Tibial artery (tissue), 4 donors: ENCODE measurements at places on chromosomes 2 and 18.

DNA sequence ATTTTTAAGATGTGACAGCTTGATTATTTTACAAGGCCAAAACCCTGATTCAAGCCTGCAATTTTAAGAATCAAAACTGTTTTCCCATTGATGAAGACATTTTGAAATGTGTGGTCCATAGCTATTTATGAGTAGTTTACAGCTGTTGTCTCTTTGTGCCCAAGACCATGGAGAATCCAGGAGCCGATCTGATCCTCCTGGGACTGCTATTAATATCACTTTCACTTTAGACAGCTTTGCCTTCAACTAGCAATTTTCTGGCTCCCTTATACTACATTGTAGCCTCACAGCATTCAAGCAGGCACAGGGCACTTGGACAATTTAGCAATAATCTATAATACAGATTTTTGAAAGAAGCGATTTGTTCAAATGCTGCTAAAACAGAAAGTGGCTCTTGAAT lies 172.9 kb downstream of the SLC8A1 start:
- DNase-seq = no peak

- DNase-seq = no peak
Measured at GRCh38 chr2:74751981-74752851, 81.7 kb upstream of the HK2 start.

- no peak for DNase-seq
Measured at GRCh38 chr2:207791579-207792243, 22.0 kb upstream of the FZD5 start.

- no peak for DNase-seq
Measured at GRCh38 chr2:9213477-9214051, 7.0 kb downstream of the ASAP2 start.

DNA sequence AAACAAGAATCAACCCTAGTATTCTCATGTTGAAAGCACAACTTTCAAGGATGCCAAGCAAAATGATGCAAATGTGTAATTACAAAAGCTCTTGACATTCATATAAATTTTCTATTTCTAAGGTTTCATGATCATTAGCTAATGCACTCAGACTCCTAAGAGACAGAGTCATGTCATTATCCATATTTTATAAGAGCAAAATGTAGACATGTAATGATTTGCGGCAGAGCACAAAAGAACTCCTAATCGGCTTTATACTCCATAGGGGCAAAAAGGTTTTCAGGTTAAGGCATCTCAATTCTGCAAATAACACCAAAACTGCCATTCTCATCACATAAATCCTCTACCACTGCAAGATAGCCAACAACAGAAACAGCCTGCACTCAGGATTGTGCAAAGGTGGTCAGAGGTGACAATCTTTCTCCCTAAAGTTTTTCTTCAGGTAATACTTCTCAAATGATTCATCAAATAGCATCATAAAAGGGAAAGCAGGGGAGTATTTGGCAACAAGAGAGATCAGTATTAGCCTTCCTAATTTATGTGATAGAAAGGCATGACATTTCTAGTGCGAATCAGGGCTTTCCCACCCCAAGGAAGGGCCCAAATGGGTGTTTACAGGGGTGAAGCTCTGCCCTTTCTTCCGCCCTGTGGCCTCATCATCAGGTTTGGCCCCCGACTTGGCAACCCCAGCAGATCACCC lies 64.7 kb downstream of the STK39 start:
- no peak for DNase-seq

- no peak for DNase-seq
Measured at GRCh38 chr2:3581367-3582262, 6.6 kb downstream of the RPS7 start.

DNA sequence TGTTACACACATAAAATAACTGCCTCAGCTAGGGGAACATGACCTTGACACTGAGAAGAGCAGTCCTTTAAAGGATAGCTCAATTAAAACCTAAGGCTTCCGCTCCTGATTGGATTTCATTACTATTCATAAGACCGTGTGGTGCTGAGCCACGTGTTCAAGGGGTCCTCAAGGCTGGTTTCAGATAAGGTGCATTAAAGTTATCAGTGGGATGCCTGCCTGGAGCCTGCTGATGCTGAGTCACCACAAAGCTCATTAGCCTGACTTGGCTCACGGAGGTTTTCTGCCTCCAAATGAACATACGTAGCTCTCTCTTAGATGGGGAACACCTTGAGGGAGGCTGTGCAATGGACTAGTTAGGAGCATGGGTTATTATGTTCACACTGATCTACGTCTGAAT lies 518.9 kb downstream of the TDRD15 start:
- no peak for DNase-seq

- DNase-seq = no peak
Measured at GRCh38 chr2:211748339-211748738, 790.3 kb downstream of the ERBB4 start.

DNA sequence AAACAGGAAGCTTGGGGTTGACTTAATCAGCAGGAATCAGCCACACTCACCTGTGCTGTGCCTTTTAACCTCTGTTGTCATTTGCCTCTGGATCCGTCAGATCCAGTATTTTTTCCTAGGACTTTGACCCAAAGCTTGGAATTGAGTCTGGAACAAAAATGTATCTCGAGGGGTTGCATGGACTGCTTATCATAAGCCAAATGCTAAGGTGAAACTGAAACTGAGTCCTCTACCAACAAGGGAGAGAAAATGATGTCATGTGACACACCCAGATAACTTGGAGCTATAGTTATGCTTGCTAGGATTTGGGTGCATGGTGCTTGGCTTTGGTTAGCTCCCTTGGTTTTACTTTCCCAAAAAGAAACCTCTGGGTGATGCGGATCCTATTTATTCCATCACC lies 2158.6 kb upstream of the PIK3C3 start:
- DNase-seq = no peak
